ENCODE measurements at places on chromosomes 3 and 15.
A peak's percentile ranks its signal among the peaks of the same experiment; 100 is the strongest.

GRCh38 chr3:142664819-142665218 lies 59.0 kb upstream of the TRPC1 start:
- DNase-seq = no peak

GRCh38 chr15:71708741-71709140 lies 101.6 kb upstream of the NR2E3 start:
- DNase-seq = no peak

DNA sequence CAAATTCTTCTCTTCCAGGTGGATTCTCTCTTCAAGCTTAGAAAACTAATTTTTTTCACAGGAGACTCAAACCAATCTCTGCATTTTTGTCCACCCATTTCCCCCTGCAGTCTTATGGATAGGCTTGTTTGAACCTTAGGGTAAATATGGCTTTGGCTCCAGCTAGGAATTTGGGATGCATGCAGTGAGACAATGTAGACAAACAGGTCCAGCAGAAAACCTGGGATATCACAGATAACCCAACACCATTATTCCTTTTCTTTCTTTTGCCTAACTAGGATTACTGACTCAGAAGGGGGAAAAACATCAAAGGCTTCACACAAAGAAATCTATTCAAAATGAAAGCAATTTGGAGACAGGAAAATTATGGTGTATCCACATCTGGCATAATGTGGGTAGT lies 11.2 kb upstream of the SEMA5B start:
- DNase-seq = no peak

DNA sequence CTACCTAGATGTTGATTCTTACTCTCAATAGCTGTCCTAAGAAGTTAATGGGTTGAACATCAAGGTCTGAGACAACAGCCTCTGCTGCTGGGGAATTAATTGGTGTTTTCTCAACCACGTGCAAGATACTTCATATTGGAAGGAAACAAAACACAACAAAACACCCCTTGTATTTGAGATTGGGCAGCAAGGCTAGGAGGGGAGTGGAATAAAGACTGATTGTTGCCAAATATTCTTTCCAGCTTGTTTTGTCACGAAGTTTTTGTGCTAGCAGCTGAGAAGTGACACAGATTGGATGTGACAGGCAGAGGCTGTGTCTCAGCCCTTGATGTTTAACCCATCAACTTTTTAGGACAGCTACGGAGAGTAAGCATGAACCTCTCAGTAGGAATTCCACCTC lies 808.4 kb downstream of the IGSF11 start:
- no peak for DNase-seq

GRCh38 chr15:38682861-38683260 lies 118.2 kb upstream of the RASGRP1 start:
- DNase-seq = no peak

GRCh38 chr3:65291448-65292125 lies 603.8 kb upstream of the ADAMTS9 start:
- no peak for DNase-seq

DNA sequence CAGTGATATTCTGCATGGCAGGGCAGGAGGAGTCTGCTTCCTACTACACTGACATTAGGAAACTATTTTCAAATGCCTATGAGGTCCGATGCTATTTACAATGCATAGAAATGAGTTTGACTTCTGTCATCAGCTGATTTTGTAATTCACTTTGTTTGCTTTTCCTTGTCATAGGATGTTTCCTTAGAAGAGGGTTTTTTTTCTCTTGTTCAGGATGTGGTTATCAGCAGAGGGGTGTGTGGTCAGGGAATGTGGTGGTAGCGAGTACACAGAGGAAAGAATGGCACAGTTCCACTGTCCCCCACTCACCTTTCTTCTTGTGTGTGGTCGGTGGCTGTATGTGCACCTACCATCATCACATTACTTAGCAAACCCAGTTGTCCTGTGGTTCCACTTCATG lies 231.5 kb downstream of the LRTM1 start:
- DNase-seq = no peak

DNA sequence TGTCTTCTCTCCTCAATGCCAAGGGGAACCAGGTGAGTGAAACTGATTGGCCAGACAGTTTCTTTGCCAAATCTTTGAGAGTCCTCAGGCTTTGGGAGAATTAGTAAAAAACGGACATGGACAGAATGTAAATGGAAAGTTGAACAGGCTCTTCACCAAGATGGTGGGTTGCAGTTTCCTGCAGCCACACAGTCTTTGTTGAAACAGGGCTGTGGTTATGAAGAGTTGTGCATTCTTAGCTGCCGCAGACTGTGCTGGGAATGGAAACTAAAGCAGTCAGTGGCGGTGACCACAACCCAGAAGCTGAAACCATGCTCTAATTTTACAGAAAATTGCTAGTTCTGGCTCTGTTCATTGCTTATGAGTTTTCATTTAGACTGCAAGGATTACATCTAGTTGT lies 42.1 kb upstream of the TASOR start:
- DNase-seq = peak; percentile 60

GRCh38 chr3:153881201-153881600 lies 240.0 kb upstream of the ARHGEF26 start:
- no peak for DNase-seq

- DNase-seq = peak; percentile 55
These were observed 22.3 kb upstream of the ZBED2 start for GRCh38 chr3:111617406-111617805.

Data from activated T-cell treated with anti-CD3 and anti-CD28 coated beads, Interleukin-2, amount 50 U/mL, for 24 hours (primary cell).